Activated naive CD4-positive, alpha-beta T cell (primary cell): ENCODE measurements at places on chromosomes 4 and X.

DNA sequence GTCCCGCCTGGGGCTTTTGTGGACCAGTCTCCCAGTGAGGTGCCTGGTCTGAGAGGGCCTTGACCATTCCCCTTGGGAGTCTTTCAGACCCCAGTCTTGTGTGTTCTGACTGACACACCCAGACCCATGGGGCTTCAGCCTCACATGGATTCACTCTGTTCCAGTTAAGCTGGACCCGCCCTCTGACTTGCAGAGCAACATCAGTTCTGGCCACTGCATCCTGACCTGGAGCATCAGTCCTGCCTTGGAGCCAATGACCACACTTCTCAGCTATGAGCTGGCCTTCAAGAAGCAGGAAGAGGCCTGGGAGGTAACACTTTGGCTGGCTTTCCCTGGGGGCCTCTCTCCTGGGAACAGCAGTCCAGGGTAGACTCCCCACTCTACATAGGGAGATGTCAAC is 6.8 kb downstream of the IL9R start:
- no peak for DNase-seq

GRCh38 chr4:34790131-34790530 is 1454.2 kb downstream of the ARAP2 start:
- DNase-seq: no peak

DNA sequence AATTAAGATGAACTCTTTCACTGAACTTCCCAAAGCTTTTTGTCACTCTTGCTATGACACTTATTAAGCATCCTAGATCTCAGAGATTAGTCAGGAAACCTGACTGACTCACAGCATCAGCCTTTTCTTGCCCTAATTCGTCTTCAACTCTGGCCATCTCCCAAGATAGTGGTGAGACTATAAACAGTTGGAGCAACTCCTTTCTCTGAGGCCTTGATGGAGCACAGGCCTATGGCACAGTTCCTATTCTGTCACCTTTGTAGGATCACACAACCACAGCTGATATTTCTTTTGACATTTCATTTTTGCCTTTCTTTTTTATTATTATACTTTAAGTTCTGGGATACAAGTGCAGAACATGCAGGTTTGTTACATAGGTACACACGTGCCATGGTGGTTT is 217.6 kb downstream of the PRR32 start:
- DNase-seq: no peak

- DNase-seq: no peak
These were observed 20.8 kb upstream of the PRPS2 start for GRCh38 chrX:12770440-12770839.

- no peak for DNase-seq
These were observed 90.5 kb downstream of the FBXO8 start for GRCh38 chr4:174192943-174193342.

DNA sequence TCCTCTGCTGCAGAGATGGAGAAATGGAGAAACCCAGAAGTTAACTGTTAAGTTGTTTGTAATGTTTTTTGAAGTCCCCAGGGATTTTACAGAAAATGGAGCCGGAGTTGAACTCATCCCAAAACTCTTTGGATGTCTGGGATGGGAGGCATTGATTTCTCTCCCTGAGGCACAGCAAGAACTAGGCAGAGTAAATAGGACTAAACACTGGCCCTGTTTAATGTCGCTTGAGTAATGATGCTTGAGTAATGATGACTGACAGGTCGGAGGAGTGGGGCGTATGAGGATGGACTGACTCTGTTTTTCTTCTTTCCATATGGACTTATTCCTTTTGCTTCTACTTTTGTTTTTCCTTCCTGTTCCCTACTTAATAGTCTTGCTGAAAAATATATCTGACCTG is 69.9 kb downstream of the ARHGAP10 start:
- no peak for DNase-seq

DNA sequence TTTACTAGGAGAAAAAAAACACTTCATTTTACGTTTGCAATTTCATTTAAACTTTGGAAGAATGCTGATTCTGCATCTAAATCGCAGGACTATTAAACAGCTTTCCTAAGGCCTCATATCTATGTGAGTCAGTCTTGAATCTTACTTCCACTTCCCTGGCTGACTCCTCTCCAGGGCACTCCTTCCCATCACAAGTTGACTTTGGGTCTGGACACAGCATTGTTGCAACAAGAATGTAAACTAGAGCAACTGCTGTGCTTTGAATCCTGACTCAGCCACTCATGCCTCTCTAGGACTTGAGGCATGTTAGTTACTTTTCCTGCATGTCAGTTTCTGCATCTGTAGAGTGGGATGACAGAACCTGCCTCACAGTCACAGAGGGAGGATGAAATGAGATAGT is 413.8 kb downstream of the FAT4 start:
- DNase-seq: no peak

- DNase-seq: no peak
These were observed 384.5 kb downstream of the GRXCR1 start for GRCh38 chr4:43277003-43277402.

DNA sequence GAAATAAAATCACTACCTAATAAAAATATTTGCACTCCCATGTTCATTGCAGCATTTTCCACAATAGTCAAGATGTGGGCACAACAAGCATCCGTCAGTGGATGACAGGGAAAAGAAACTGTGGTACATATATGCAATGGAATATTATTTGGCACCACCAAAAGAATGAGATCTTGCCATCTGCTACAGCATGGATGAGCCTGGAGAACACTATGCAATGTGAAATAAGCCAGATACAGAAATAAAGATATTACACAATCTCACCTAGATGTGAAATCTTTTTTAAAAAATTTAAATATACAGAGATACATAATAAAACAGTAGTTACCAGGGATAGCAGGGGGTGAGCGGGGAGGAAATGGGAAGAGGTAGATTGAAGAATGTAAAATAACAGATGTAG is 44.8 kb downstream of the LDB2 start:
- DNase-seq: no peak

GRCh38 chrX:80511969-80512760 is 91.9 kb downstream of the TENT5D start:
- no peak for DNase-seq

DNA sequence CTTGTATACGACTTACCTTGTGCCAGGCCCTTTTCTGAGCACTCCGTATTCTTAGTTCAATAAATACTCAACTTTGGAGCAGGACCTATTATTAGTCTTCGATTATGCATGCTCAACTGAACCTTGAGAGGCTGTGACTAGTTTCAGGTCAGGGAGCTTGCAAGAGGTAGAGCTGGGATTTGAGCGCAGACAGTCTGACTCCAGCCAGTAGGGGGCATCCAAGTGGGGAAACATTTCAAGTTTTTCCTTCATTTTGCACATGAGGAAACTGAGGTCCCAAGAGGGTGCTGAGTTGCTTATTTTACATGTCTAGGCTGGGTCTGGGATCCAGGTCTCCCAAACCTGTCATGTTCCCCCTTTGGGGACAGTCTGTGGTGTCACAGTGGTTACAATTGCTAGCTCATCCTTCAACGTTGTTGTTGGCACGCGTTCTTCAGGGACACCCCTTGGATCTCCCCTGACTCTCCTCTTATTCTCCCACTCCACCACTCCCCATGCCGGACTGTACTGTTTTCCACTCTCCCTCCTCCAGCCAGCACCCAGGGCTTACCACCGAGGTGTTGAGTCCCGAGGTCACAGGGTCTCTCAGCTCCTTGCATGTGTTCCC is 6.7 kb upstream of the PRICKLE3 start:
- DNase-seq: no peak

- DNase-seq: no peak
These were observed 563.5 kb downstream of the PCDH7 start for GRCh38 chr4:31283679-31284078.

DNA sequence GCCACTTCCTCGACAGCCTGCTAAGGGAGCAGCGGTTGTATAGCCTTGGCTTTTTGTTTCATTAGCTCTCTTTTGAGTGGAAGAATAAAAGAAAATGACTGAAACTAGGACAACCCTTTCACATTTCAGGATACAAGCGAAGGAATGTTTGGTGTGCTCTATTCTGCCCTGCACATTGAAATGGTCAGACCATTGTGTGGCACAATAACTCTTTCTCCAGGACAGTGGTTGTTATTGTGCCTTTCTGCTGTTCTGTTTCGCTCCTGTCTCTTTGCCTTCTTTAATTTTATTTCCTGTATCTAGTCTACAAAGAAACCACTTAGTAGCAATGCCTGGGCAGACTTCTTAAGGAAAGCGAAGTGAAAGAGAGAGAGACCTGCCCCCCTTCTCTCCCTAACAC is 473.7 kb downstream of the GBA3 start:
- DNase-seq: no peak

DNA sequence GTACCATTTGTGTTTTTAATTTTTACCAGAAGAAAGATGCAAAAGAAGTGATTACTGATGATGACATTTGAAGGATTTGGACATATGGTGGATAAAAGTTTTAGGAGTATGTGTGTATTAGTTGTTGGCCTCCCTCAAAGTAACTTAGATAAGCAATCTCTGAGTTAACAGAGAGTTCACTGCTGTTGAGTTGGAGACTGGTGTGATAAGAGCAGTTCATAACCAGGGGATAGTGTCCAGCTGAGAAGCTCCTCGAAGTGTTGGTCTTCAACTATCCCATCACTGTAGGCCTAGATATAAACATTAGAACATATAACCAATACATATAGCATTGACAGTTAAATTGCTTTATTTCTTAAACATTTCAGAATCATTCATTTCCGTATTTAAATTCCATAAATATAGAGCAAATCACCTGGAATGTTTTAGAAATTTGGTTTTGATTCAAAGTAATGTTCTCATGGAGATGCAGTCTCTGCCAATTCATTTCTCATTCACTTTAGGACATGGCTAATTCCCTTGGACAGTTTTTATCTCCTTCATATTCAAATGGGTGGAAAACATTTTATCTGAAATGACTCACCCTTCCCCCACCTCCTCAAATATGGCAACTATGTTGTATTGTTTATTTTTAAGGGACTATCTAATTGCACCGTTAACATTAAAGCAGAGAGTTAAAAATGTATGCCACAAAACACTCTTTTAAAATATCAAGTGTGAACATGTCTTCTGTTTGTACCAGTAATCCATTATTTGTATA is 136.8 kb upstream of the SLC4A4 start:
- DNase-seq: no peak

DNA sequence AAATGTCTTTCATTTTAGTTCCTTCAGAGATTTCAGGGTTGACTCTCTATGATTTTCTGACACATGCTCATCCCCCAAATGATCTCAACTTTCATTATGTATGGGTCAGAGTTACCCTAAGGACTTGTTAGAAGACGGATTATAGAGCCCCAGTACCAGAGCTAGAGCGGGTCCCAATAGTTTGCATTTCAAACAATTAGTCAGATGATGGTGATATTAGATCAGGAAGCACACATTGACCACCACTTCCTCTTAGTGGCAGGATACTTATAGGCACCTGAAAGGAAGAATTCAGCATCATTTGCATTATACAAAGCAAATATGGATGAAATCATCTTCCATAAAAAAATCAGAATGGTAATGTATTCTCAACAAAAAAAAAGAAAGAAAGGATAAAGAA is 106.1 kb downstream of the GALNTL6 start:
- no peak for DNase-seq

GRCh38 chrX:129529685-129530281 is 6.5 kb upstream of the SMARCA1 start:
- DNase-seq: no peak

DNA sequence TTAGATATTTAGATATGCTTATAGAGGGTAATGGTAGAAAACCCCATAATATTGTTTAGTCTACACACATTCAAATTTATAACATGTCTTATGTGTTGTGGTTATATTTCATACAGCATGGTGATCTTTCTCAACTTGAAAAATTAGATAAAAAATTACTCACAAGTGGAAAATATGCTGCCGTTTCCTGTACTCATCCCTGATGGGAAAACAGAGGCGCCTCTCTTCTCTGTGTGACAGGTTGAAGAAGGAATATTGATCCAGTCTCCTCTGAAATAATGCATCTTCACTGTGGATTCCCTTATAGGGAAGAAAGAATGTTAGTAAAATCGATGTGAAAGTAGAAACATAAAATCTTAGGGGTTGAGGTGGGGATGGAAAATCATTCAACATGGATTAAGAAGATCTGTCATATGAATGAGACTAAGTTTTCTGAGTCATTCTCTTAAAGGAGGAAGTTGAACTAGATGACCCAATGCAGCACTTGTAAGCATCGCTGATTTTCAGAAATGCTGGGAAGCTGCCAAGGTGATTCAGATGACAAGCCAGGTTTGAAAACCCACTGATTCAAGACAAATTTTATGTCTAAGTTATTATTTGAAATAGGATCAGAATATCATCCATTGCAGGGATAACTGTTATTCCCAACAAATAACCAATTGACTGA is 70.7 kb downstream of the ANKRD50 start:
- no peak for DNase-seq

- no peak for DNase-seq
These were observed 468.2 kb upstream of the DIPK2B start for GRCh38 chrX:45668686-45669443.

- DNase-seq: no peak
These were observed 41.4 kb downstream of the GUCY2F start for GRCh38 chrX:109440475-109440874.

DNA sequence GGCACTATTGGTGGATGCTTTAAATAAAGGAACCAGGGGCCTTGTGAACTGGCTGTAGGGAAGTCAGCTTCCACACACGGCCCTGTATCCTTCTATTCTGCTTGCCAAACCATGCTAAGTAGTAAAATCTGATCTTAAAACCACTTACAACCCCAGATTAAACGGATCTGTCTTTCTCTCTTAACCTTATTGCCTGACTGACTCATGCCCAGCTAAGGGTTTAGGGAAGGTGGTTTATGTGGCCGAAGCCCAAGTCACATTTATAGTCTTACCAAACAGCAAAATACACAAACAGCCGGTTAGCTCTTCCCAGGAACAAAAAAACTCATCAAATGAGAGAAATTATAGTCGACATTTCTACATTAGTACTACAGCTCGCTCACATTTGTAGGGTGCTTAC is 988.4 kb upstream of the TENM3 start:
- DNase-seq: no peak

- DNase-seq: no peak
These were observed 214.5 kb upstream of the TACR3 start for GRCh38 chr4:103934178-103934789.

DNA sequence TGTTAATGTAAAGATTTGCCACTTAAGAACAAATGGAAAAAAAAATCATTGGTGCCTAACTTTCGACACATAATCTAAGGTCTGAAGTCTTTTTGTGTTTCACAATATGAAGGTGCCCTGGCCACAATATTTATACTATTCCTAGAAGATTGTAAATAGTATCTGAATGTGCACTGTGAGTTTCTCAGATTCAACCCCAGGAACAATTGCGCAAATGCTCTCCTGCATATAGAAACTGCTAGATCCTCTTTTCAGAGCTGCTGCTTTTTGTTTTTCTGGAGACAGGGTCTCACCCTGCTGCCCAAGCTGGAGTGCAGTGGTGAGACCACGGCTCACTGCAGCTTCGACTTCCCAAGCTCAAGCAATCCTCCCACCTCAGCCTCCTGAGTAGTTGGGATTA is 480.1 kb upstream of the FTHL17 start:
- DNase-seq: no peak

DNA sequence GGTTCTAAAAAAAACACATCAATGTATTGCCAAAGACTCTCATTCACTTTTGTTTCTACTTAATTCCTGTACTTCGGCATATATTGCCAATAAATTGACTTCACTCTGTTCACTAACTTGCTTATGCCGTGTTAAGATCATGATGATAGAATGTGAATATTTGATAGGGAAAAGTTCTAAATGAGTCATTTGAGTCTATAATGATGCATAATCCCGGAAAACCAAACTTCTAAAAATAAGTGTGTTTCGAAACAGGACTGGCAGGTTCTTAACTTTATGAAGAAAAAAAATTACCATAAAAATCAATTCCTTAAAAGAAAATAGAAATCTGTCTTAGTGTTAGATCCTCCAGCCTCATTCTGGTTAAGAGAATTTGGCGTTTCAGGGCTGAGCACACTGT is 387.5 kb upstream of the FTHL17 start:
- DNase-seq: no peak
